ENCODE measurements at places on chromosomes 5 and 9. TPM values are rescaled to one million over a fixed set of nuclear protein-coding genes. Genes with fewer than 3 reads are reported as not detected.

Gene DDX4
- under 0.01 TPM for total RNA-seq

DNA sequence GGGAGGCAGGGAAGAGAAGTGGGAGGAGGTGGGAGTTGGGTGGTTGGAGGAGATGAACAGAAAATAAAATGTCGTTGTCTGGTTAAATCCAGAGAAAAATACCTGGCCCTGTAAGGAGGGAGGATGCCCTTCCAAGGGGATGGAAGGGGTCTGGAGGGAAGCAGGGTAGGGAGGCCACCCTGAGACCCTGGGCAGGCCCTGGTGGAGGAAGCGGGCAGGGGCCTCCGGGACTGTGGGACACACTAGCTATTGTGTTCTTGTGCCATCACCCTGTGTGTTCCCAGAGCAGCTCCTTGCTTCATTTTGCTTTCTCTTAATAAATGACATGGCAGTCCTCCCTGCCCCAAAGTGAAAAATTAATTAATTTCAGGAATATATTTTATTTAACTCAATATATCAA, 11.8 kb upstream of the CD180 start:
- no peak for DNase-seq

DNA sequence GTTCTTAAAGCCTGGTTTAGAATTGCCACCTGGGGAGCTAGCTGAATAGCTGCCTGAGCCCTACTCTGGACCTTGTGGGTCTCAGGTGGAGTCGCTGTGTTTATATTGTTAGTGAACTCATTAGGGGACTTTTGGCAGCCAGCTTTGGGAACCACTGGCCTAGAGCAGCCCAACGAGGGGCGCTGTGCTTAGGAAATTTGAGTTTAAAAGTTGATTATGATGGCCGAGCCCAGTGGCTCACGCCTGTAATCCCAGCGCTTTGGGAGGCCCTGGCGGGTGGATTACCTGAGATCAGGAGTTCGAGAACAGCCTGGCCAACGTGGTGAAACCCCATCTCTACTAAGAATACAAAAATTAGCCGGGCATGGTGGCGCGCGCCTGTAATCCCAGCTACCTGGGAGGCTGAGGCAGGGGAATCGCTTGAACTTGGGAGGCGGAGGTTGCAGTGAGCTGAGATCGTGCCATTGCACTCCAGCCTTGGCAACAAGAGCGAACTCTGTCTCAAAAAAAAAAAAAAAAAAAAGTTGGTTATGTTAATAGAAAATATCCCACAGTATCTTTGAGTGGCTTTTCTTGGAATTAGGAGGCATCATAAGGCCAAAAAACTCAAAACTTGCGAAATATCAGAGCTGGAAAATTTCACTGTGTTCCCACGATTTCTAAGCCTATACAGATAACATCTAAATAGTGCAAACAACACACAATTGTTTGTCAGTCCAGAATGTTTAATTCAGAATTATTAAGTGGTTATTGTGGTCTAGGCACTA, 809 bp downstream of the MCCC2 start:
- no peak for DNase-seq

DNA sequence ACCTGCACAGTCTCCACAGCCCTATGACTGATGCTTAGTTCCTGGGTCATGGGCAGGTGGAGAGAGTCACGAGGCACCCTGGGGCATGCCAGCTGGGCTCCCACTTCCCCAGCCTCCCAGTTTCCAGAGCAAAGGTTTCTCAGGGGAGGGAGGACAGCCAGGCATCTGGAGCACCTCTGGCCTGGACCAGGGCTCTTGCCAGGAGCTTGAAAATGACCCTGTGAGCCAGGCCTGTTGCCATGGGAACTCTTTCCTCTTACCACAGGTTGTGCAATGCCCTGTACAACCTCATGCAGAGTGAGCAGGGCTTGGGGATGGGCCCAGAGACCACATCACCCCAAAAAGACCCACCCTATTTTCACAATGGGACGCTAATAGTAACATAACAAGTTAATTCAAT, 113.1 kb downstream of the PSD2 start:
- peak; percentile 29 for DNase-seq

GRCh38 chr9:21096172-21096900, 18.6 kb upstream of the IFNB1 start:
- DNase-seq: peak; percentile 78

Gene ARL10
- 5.2 TPM for total RNA-seq

DNA sequence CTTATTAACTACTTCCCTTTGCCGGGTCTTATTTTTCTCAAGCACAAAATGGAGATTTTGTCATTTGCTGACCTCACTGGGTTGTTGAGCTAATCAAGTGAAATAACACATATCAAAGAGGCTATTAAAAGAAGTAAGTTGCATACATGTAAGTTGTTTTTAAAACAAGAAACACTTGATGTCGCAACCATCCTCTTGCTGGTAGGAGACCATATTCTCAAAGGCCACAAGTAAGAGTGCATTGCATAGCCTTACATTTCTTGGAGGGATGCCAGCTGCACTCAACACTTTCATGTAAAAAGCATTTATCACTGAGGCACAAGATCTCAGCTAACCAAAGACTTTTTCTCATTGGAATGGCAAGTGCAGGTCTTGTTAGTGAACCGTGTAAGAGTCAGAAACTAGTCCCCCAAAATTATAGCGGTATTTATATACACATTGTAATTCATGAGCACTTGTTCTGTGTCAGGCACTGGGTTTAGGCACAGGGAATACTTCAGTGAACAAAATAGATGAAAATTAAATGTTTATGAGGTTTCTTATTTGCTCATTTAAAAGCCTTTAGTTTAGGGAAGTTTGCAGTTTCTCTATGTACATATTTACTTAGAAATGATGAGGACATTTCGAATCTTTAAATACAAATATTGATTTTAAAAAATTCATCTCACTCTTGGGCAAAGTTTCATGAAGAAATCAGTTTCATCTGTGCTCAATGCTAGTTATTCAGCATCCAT, 72.0 kb downstream of the ZFAND5 start:
- peak; percentile 91 for DNase-seq

DNA sequence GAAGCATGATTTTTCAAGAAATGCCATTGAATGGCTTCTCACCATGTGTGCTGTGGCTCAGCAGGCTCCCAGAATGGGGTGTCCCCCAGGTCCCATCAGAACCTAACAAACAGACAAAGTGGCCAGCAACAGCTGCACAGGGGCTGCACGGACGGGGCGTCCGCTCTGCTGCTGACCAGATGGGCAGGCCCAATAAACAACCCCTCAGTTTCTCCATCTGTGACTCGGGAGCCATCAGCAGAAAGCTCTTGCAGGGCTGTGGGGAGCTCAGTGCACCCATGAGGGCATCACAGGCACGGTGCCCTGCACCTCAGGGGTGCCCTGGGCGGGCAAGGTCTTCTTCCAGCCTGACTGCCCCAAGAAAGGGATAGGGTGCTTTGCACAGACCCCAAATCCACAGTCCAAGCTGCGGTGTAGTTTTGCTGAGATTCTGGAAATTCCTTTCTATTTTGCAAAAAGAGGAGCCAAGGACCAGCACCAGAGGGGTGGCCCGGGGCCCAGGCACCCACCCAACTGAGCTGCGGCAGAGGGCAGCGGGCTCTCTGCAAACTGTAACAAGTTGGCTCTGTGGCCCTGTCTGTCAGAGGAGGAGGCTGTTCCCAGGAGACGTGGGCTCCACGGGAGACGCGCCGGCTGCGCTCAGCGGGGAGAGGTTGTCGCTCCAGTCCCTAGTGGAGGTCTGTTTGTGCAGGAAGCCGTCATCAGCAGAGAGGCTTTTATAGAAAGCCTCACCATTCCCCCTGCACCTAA, 138.7 kb upstream of the PPP1R26 start:
- no peak for DNase-seq

GRCh38 chr9:94919376-94920098, 193.0 kb downstream of the AOPEP start:
- DNase-seq: peak; percentile 95

Gene SHLD3
- 4.1 TPM for total RNA-seq

Gene PCDHA9
- under 0.01 TPM for total RNA-seq

GRCh38 chr5:60710362-60710761, 10.4 kb upstream of the DEPDC1B start:
- no peak for DNase-seq

Gene IL11RA
- 0.79 TPM for total RNA-seq

- no peak for DNase-seq
Measured at GRCh38 chr5:59542851-59543820, 350.4 kb downstream of the PDE4D start.

DNA sequence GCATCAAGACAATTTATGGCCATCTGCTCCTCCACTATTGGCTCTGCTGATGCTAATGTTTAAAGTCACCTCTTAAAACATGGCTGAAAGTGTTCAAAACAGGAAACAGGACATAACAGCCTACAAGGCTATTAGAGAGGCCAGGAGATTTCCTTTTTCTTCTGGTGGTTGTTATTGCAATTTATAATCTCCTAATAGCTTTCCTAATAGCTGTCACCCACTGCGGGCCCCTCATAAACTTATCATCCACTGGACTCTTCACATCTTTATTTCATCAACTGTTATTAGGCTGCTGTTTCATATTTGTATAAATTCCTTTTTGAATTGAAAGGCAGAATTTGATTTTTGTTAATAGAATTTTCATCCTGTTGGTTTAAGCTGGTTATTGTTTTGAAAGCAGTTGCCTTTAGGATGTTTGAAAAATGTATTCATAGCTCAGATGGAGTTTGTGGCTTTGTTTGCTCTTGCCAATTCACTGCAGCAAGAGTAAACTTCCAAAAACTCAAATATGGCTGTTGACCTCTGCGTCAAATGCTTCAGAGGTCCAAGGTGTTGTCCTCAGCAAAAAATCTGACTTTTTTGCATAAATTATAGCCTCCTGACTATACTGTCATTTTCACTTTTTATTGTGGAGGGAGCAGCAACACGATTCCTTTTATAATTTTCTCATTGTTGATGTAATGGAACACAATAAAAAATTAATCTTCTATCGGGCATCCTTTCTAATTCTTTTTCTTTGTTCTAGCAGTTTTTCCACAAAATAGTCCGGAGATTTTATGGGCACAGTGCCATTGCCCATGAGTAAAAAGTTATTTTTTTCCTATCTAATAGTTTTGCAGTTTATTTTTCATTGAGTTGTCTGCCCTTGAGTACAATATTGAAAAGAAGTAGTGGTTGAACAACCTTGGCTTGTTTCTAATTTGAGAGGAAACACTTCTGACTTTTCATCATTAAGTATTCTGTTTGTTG, 69.3 kb downstream of the MAT2B start:
- DNase-seq: no peak

GRCh38 chr9:7976856-7977255, 177.3 kb upstream of the DMAC1 start:
- no peak for DNase-seq
